Stimulated activated CD8-positive, alpha-beta memory T cell treated with anti-CD3 and anti-CD28 coated beads, Interleukin-12 subunit alpha, Interleukin-12 subunit beta, amount 100 ng/mL, for 1 hour (primary cell): ENCODE measurements at places on chromosomes 12 and 14.

DNA sequence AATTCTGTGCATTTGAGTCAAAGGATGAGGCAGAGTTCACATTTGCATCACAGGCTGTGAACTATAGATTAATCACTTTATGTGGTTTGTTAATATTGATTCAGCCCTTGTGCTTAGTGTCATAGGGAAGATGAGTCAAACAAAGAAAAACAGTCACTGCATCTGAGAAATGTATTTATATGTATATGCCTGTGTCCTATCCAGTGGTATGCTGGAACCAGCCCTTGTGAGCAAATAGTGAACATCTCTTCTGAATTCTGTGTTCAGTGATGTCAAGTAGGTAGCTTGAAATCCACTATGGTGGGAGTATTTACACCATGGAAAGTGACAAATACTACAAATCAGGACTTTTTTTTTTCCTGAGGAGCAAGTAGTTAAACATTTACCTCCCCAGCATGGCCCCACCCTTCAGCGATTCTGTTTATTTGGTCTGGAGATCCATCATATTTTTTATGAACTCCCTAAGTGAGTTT is 128.5 kb downstream of the HMGA2 start:
- DNase-seq = no peak

GRCh38 chr14:52000019-52000582 is 10.8 kb downstream of the RTRAF start:
- no peak for DNase-seq

DNA sequence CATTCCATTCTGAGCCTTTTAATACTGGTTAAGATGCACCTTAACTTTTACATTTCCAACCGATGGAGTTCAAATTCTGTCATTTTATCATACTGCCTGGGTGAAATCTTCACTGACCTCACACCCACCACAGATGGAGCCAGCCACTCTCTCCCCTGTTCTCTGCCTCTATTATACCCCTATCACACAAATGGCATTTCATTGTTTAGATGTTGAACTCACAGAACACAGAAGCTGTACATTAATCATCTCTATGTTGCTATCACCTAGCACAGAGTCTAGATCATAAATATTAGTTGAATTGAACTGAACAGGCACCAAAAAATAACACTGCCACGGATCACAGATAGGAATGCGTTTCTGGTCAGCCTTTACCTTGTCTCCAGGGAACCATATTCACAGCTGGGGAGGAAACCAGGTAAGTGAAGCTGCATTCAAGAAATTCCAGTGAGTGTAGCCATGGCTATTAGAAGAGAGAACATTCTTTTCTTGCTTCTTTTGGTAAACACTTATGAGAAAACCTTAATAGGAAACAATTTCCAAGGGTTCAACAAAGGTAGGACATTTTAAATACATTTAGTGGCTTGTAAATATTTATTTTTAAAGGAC is 194.9 kb upstream of the RMST start:
- no peak for DNase-seq

- DNase-seq = no peak
Measured at GRCh38 chr12:98179151-98179550, 336.2 kb upstream of the TMPO start.

GRCh38 chr14:102523569-102524450 is 14.2 kb upstream of the ANKRD9 start:
- no peak for DNase-seq

- no peak for DNase-seq
Measured at GRCh38 chr14:24247422-24247821, 5.0 kb upstream of the TINF2 start.

DNA sequence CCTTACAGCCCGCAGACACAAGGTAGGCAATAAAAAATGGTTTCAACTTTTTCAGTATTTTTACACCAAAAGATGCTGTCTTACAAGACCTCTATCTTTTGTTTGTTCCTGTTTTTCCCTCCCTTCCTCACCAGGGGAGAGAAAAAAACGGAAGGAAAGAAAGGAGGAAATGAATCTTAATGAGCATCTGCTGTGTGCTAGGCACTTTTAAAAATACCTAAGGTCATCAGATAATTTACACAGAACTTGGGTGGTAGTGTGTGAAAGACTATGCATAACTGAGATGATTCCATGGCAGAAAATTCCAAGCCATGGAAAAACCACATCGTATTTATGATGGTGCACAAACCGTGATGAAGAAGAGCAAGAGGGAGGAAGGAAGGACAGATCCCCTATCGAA is 121.2 kb downstream of the DIP2B start:
- DNase-seq = no peak

GRCh38 chr14:102824832-102825231 is 47.6 kb downstream of the TRAF3 start:
- DNase-seq = no peak

DNA sequence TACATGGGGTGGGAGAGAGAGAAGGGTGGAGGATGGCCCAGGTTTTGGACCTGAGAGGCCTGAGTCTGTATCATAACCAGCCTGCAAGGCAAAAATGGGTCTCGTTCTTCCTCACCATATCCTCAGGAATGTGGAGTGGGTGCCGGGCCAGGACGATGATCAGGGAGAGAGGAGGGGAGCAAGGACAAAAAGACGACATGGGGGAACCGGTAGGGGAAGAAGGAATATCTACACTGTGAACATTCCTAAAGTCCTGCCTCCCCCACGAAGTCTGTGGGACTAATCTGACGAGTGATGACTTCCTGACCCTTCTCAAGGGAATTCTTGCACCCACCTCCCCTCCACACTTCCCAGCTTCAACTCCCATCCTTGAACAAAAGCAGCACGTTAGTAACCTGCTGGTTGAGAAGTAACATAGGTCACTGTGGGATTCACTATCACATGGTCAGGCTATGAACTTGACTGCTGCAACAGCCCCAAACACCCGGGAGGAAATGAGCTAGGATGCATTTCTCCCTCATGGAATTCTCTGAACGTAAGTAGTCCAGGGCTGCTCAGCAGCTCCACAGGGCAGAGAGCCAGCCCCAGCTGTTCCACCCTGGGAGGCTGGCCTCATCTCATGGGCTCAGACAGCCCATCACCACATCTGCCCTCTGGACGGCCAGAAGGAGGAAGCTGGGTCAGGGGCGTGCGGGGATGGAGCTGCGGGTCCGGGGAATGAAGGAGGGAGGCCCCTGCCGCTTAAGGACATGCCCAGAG is 36.8 kb upstream of the VWF start:
- no peak for DNase-seq

DNA sequence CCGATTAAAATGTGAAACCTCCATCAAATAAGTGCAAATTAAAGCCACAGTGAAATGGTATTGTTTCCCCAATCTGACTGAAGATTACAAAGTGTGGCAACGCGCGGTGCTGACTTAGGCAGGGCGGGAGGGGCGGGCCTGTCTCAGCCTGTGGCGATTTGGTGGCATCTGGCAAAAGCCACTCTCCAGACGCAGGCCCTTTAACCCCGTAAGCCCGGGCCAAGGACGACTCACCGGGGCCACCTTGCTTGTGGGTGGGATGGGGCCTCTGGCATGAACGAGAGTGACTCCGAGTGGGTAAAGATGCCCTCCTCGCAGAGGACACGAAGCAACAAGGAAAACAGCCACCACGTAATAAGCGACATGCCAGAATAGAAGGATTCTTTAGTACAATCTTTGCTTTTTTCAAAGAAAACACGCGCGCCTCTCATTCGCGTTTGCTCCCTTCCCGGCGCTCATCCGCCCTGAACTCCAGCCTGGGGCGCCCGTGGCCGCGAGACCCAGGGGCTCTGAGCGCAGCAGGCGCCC is 815 bp downstream of the DEGS2 start:
- DNase-seq = no peak

DNA sequence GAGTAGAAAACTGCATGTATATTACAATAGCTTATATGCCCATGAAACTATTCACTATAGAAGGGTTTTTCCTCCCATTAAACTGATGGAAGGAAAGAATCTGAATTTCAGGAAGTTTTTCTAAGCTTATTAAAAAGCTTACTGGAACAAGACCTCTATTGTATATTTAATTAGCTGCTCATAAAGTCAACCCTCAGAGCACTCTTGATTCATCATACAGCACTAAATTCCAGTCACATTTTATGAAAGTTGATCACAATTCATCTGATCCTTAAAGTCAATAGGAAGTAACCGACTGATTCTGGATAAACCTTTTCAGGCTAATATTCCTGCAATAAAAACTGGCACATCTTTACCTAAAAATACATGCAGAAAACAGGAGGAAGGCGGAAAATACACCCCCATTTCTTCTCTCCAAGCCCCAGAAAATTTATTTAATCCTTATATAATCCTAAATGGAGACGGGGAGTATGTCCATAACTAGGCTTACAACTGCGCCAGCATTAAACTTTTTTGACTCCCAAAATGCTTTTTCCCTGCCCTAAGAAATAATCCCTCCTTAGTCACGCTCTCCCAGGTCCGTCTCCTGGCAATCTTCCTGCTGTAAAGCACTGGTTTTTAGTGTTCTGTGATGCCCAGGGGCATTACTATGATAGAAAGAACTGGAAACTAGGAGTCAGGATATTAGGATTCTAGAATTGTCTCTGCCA is 35.3 kb downstream of the DICER1 start:
- no peak for DNase-seq

DNA sequence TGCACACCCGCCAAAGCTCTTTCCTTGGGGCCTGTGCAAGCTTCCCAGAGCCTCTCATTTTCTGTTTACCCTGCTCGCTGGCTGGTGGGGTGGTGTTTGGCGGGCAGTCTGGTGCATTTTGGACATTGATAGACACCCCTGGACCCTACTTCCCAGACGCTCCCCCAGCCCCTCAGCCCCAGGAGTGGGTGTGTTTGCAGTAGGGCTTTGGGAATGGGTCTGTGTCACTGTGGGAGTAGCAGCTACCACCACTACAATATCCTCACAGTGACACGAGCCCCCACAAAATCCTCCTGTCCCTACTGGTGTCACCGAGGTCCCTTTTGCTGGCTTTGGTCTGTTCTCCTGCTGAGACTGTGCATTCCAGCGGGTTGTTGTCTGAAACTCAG is 371.3 kb downstream of the TMEM121 start:
- DNase-seq = no peak

DNA sequence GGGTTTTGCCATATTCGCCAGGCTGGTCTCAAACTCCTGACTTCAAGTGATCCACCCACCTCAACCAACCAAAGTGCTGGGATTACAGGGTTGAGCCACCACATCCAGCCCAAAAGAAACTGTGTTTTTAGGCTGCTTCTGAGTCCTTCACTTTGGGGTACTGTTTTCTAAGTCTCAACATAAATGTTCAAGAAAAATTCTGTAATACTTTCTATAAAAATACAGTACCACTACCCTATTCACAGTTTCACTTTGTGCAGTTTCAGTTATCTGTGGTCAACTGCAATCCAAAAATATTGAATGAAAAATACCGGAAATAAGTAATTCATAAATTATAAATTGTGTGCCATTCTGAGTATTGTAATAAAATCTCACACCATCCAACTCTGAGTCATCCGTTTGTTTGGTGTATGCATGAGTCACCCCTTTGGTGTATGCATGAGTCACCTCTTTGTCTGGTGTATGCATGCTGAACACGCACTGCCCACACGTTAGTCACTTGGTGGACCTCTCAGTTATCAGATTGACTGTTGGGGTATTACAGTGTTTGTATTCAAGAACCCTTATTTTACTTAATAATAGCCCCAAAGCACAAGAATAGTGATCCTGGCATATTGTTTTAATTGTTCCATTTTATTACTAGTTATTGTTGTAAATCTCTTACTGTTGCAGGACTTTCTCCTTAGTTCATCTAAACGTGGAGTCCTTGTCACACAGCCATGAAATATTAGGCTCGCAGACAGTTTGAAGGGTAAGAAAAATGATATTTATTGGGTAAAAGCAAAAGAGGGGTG is 190.2 kb downstream of the FSCB start:
- DNase-seq = no peak
